Vagina (tissue), 2 donors: ENCODE measurements at places on chromosomes 6 and 20.

GRCh38 chr6:96727144-96727543, 110.1 kb downstream of the GPR63 start:
- DNase-seq: no peak

GRCh38 chr6:15088904-15089568, 156.8 kb upstream of the JARID2 start:
- no peak for DNase-seq

GRCh38 chr6:111971181-111971841, 82.6 kb upstream of the CCN6 start:
- no peak for DNase-seq

DNA sequence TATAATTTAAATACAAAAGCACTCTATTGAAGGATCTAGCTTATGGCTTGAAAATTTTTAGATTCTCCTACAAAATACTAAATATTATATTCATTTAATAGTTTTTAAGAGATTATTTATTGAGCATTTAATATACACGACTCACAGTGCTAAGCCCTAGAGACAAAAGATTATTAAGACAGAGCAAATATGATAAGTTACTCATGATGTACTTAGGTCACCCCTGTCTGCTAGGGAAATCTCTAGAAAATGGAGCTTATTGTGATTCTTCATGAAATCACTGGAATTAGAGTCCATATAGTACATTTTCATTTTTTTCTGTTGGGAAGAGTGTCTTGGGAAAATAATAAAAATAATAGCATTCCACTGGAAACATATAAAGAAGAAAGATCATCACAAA, 37.8 kb downstream of the BEND6 start:
- no peak for DNase-seq

DNA sequence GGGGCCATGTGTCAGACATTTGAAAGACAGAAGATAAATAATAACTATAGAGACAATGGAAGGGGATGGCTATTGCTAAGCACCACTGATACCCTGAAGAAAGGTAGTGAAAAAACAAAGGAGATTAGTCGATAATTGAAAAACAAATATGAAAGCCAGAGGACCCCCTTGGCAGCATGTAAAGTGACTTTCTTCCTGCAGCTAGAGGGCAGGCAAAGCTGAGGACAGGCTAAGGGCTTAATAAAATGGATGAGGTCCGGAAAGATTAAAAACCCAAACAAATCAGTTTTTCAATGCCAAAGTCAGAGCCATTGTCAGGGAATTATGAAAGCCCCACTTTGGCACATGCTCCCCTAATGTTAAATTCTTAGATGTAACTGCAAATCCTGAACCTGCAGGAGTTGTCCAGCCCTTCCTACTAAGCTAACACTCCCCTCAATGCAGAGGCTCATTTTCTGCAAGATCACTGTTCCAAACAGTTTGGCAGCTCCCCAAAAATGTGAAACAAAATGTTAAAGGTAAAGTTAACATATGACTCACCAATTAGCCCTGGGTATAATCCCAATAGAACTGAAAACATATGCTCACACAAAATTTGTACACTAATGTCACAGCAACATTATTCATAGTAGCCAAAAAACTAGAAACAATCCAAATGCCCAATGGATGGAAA, 1177.9 kb downstream of the GRIK2 start:
- no peak for DNase-seq

- DNase-seq: no peak
These were observed 616 bp downstream of the TUBB start for GRCh38 chr6:30720738-30721197.

DNA sequence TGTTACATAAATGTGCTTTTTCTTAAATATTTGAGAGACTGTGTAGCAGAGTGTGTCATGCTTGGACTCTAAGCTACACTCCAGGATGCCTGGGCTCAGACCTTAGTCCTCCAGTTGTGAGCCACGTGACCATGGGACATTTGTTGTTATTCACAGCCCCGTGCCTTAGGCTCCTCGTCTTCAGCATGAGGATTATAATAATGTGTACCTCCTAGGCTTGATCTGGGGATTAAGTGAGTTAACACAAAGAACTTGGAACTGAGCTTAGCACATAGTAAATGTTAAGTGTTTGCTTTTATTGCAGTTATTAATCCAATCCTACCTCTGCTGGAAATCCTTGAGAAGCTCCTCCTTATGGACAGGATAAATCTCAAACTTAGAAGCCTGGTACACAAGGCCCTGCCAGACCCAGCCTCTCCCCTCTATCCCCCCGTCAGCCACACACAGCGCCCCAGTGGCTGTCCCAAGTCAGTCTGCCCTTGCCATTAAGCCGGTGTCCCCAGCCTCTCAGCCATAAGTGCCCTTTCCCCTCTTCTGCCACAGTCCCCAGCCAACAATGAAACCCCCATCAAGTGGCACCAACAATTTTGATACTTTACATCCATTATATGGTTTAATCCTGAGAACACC, 177.5 kb downstream of the TMEM242 start:
- DNase-seq: no peak

- no peak for DNase-seq
These were observed 42.6 kb downstream of the UBE2V1 start for GRCh38 chr20:50070361-50070760.

DNA sequence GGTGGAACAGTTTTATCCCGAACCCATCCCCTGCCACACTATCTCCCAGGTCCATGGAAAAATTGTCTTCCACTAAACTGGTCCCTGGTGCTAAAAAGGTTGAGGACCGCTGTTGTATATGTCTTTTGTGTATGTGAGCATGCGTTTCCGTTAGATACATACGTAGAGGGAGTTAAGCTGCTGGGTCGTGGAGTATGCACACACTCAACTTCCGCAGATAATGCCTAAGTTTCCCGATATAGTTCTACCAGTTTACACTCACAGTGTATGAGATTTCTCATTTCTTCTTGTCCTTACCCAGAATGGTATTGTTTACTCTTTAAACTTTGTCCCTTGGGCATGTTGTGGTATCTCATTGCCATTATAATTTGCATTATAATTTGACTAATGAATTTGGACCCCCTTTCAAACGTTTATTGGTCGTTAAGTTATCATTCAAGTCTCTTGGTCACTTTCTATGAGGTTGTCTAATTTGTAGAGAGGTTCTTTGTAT, 50.5 kb upstream of the SCAF8 start:
- DNase-seq: no peak

DNA sequence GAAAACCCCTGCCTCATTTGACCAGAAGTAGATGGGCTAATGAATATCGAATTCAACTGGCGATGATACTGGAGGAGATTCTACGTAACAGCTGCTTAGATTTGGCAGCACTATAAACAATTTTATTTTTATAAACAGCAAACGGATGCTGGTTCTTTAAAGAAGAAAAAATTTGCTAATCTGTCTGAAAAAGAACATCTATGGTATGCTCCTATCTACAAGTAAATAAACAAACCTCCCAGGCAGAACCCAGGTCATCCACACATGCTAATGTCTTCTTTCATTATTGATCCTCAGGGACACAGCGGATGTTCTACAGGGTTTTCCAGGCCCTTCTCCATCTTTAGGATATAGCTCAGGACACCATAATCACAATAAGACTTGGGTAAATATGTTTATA, 291.3 kb downstream of the ALDH8A1 start:
- no peak for DNase-seq

DNA sequence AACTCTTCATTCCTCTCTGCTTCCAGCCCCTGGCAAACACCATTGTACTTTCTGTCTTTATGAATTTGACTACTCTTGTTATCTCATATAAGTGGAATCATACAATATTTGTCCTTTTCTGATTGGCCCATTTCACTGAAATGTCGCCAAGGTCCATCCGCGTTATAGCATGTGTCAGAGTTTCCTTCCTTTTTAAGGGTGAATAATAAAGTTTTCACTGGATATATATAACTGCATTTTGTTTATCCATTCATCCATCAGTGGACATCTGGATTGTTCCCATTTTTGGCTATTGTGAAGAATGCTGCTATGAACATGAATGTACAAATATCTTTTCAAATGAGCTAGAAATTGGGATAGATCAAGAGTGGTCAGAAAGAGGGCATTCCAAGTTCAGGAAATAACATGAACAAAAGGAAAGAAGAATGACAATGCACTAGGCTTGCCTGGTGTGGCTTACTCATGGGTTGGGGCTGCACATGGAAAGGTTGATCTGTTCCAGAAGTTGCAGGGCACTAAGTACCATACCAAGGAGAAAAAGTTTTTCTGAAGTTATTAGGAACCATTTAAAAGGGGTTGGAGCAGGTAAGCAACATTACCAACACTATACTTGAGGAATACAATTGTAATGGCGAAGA, 10.0 kb upstream of the L3MBTL3 start:
- DNase-seq: no peak

DNA sequence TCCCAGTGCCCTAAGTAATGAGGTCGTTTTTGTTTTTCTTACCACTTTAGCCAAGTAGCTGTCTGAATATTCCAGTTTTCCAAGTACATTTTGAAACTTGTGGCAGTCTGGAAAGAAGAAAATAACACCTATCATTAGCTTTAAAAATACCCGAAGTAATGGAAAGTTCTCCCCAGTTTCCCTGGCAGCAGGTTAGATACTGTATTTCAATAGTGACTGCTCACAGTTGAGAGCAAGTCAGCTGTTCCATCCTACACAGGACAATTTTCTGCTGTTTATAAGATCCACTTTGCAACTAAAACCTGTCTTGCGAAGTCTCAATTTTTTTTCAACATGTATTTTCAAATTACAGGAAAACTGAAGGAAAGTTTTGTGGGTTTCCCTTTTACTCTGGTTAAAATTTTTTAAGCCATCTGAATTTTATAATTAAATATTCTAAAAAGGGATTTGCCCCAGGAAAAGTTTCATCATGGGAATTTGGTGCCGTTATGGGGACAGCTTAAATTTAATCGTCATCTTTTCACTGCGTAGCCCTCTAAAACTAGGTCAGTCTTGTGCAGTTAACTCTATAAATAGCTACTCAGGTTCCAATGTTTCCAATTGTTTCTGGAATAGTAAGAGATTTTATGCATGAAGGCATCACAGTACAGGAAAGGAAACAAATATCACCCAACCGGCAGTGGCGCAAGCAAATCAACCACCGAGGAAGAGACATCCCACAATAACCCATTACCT, 96.9 kb downstream of the MBOAT1 start:
- no peak for DNase-seq

DNA sequence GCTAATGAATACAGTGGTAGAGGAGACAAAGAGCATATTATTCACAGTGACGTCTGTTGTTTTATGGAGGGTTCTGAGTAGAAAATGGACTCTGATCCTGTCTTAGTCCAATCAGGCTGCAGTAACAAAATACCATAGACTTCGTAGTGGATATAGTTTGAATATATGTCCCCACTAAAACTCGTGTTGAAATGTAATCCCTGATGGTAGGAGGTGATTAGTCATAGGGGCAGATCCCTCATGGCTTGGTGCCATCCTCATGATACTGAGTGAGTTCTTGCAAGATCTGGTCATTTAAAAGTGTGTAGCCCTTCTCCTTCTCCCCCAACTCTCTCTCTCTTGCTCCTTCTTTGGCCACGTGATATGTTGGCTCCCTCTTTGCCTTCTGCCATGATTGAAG, 82.5 kb downstream of the CD83 start:
- DNase-seq: no peak

DNA sequence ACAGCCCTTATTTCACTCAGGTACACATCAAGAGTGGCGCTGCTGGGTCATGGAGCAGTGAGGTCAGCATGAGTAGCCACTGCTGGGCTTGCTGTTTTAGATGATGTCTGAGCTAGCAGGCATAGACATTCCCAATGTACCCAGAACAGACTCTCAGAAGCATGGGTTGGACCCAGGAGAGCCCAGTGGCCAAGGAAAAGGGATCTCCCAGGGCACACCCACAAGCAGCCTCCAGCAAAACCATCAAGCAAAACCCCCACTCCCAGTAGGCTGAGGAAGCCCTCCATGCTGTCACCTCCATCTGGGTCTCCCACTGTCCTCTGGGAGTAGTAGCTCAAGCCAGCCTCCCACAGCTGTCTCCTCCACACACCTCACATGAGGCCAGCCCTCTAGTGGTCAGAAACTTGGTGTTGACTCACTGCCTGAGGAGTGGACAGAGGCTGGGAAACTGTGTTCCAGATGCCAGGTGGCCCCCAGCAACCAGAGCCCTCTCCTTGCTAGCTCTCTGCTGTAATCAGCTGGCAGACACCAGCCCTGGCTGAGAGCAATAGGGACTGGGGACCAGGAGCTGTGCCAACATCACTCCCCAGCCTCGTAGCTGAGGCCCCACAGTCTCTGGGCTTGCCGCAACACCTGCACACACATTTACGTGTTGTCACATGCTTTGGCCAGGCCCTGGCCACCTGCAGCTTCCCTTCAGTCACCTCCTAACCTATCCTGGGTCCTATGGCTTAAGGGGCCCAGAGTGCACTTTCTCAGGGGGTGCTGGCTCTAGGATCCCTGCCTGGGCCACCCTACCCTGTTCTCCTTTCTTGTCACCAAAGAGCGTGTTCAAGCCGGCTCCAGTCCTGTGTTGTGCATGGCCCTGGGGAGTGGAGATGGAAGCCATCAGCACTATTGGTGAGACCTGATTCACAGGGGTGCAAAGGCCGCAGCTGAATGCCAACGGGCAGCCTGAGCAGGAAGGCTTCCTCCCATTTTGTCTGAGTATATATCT, 1.9 kb upstream of the AP5S1 start:
- DNase-seq: peak; percentile 89

DNA sequence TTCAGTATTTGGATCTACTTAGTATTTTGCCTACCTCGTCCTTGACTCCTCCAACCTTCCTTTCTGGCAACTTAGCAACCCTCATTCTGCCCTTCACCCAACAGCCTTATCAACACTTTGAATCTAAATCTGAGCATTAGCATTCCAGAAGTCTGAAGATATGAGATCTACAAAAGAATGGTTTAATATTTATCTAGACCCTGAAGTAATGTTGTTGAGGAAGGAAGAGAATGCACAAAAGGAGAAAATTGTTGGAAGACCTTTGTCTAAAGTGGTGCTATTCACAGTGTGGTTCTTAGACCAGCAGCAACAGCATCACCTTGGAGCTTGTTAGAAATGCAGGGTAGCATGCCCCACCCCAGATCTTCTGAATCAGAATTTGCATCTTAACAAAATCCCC, 198.2 kb upstream of the PLCB4 start:
- DNase-seq: no peak

DNA sequence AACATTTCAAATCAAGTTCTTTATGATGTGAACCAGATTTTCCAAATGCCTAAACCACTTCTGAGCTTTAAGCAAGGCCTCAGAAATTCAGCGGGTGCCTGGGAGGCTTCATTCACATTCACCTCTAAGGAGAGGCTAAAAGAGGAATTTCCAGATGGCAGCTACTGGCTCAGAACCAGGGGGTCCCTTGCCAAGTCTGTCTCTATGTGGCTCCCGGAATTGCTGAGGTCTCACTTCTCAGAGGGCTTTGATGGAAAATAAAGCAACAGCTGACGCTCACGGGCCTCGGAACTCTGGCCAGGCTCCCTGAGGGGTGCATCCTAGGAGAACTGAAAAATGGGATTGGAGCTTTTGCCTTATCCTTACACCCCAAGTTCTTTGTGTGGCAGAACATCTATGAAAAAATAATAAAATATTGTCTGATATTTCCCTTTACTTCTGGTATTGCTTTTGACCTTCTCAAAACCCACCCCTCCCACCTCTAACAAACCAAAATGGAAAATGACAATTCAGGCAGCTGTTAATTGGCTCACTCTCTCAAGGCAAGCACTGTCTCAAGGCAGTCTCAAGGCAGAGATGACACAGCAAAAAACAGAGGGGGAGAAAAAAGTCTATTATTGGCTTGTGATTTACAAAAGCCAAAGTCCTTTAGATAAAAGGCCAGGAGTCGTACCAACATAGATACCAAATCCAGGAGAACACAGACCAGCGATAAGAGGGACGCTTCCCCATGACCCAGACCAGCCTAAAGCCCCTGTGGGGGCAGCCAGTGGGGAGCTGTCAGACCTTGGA, 21.8 kb upstream of the LRRN4 start:
- DNase-seq: no peak

- DNase-seq: no peak
These were observed 345.8 kb upstream of the PRND start for GRCh38 chr20:4375881-4376280.
